Stimulated activated naive CD8-positive, alpha-beta T cell treated with anti-CD3 and anti-CD28 coated beads, Interleukin-15, Interleukin-2, amounts not matched to agents 100 U/mL and 50 U/mL, for 24 hours (primary cell): ENCODE measurements at places on chromosomes 1 and 21.

- no peak for DNase-seq
These were observed 24.7 kb upstream of the LAMC2 start for GRCh38 chr1:183161391-183161790.

GRCh38 chr1:75165264-75165663 lies 31.1 kb downstream of the LHX8 start:
- no peak for DNase-seq

GRCh38 chr1:110463725-110464124 lies 12.8 kb downstream of the PROK1 start:
- no peak for DNase-seq

- DNase-seq: no peak
These were observed 224.5 kb upstream of the NFIA start for GRCh38 chr1:60857851-60858250.

- DNase-seq: no peak
These were observed 56.4 kb downstream of the KIRREL1 start for GRCh38 chr1:158049853-158050252.

DNA sequence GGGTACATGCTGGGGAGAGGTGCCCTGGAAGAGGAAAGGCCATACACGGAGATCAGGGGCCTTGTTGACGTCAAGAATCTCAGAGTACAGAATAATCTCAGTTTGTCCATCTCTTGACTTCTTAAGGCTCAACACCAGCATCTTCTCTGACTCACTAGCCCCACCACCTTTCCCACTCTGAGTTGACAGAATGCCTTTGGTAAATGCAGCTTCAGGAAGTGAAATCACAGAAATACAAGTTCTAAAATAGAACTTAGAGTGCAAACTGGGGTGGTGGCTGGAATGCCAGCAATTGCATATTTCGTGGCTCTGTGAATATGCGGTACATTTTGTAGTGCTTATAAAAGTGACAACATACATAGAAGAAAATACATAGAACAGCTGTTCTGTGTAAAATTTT lies 1.6 kb downstream of the COG2 start:
- no peak for DNase-seq

- DNase-seq: no peak
These were observed 1.5 kb downstream of the ENSA start for GRCh38 chr1:150627826-150628410.

- DNase-seq: peak; percentile 69
These were observed 4.8 kb upstream of the CRYBG2 start for GRCh38 chr1:26358411-26359384.

DNA sequence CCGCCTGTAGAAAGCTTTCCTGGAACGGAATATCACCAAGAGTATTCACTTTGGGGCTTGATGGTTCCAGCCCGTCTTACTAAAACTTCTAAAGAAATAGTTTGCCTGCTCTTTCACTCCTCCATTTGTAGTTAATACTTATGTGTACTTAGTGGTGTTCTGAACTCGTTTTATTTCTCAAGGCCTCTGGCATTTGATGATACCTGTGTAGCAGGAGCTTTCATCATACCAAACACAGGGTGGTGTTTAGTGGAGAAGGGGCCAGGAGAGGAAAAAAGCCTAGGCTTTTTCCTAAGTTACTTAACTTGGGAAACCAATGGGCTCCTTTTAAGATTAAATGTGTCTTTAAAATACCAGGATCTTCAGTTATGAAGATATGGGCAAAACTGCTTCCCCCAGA lies 74.3 kb downstream of the RPS6KA1 start:
- DNase-seq: no peak

DNA sequence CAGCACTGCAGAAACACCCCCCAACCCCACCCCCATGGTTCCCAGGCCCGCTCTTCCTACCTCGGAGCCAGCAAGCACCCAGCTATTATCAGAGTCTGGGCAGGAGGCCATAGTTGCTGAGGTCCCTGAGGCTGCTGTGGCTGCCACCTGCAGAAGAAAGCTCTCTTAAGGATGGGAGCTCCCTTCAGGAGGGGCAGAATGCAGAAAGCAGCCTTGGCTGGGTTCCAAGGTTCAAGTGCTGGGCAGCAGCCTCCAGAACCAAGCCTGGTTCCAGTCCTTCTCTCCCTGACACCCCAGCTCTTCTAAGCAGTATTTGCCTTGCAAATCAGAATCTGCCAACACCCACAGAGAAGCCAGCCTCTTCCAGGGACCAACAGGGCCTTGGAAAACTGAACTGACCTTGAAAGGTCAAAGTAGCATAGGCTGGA lies 2.3 kb downstream of the PBXIP1 start:
- DNase-seq: no peak

DNA sequence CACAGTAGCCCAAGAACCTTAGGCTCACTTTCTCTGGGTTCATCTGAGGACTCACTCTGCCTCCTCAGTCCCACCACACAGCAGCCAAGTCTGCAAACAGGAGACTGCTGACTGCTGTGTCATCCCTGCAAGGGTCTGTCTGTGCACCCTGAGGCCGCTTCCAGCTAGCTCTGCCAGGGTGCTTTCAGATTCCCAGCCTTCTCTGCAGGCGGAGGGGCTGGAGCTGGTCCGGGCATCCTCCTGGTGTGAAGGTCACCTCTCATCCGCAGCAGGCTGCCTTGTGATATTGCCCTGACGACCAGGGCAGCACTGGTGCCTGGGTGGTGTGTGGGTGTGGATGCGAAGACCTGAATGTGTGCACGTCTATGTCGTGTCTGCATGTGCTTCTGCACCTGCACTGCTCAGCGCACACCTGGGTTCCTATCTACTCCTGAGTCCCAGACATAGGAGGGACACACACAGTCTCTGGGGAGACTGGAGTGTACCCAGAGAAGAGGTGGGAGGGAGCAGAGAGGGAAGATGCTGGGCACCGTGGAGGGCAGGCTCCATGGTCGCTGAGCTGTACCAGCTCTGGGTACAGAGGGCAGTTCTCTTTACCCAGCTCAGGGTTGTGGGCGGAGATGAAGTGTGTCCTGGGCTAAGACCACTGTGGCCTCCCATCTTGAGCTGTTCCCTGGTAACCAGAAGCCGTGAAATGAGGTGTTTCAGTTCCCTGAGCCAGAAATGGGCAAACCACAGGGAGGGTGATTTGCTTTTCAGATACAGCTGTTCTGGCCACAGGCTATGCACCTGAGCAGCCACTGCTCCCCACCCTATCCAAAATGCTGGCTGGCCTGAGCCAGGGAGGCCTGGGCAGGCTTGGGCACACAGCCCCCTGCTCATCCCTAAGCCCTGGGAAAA lies 160.9 kb upstream of the CSF3R start:
- DNase-seq: no peak

- DNase-seq: no peak
These were observed 12.7 kb downstream of the CD34 start for GRCh38 chr1:207898260-207898659.

DNA sequence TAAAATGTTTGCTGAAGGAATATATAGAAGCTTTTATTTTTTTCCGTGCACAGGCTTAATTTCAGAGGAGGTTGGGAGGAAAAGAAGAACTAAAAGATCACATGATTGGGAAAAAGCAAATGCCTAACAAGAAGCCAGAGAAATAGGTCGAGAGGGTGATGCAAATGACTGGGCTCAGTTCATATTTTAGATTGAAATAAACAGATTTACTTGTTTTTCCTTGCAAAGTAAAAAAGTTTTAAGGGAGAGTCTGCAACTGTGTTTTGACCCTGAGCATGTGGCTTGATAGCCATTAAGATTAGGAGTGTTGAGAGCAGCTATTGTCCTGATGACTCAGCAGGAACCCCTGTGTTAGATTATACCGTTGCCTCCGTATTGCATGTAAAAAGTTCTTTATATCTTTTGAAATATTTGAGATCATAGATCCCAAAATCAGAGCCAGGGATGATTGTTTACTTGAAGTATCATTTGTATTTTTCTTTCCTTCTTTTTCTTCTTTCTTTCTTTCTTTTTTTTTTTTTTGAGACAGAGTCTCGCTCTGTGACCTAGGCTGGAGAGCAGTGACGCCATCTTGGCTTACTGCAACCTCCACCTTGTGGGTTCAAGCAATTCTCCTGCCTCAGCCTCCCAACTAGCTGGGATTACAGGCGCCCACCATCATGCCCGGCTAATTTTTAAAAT lies 20.2 kb downstream of the CLIC4 start:
- no peak for DNase-seq

GRCh38 chr1:247322849-247323586 lies 8.6 kb downstream of the ZNF496 start:
- DNase-seq: peak; percentile 32

- DNase-seq: no peak
These were observed 19.4 kb downstream of the FYB2 start for GRCh38 chr1:56799605-56800400.

DNA sequence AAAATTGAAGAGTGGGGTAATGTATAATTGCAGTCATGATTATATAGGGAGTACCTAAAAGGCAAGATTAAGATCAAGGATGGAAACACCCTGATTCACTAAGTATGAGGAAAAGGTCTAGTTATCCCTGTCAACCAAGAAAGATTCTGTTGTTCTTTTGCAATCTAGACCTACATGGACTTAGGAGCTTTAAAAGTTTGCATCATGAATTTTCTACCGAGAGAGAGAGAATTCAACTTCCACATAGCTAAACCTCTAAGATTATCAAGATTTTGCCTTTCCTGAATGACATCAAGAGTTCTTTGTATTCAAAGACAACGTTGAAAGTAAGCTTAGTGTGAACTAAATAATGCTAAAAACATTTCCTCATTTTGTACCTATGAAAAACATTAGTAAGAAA lies 78.8 kb upstream of the RBM34 start:
- no peak for DNase-seq

- DNase-seq: no peak
These were observed 242.1 kb downstream of the GRIK1 start for GRCh38 chr21:29697555-29698193.

- DNase-seq: no peak
These were observed 32.0 kb upstream of the CD2 start for GRCh38 chr1:116722016-116722838.

DNA sequence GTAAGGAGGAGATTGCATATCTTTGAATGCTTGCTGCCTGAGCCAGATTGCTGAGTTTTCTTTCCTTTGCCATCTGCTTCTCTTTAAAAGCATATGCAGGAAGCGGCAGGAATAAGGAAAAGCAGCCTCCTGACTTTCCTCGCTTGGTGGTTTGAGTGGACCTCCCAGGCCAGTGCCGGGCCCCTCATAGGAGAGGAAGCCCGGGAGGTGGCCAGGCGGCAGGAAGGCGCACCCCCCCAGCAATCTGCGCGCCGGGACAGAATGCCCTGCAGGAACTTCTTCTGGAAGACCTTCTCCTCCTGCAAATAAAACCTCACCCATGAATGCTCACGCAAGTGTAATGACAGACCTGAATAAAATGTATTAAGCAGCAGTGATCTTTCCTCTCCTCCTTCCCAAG lies 1.5 kb downstream of the CORT start:
- no peak for DNase-seq

- DNase-seq: peak; percentile 10
These were observed 408.3 kb upstream of the PLXNA2 start for GRCh38 chr1:208652296-208653160.

- no peak for DNase-seq
These were observed 146.3 kb downstream of the TSEN15 start for GRCh38 chr1:184197831-184198230.

GRCh38 chr1:79811173-79811572 lies 804.6 kb upstream of the ADGRL4 start:
- no peak for DNase-seq

DNA sequence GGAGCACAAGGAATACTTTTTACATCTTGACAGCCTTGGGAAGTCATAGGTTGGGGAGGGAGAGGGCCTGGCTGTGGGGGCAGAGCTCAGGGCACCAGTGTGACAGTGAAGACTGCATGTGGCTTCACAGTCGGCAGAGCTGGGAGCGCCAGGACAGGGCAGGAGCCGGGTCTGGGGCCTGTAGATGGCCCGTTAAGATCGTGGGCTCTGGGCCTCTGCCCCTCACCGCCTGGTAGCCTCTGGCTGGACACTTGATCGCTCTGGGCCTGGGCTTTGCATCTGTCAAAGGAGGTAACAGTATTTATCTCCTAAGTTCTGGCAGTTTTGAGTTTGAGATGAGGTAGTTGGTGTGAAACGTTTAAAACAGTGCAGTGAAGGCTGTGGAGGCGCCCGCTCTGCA lies 4.8 kb downstream of the SLX9 start:
- DNase-seq: no peak

DNA sequence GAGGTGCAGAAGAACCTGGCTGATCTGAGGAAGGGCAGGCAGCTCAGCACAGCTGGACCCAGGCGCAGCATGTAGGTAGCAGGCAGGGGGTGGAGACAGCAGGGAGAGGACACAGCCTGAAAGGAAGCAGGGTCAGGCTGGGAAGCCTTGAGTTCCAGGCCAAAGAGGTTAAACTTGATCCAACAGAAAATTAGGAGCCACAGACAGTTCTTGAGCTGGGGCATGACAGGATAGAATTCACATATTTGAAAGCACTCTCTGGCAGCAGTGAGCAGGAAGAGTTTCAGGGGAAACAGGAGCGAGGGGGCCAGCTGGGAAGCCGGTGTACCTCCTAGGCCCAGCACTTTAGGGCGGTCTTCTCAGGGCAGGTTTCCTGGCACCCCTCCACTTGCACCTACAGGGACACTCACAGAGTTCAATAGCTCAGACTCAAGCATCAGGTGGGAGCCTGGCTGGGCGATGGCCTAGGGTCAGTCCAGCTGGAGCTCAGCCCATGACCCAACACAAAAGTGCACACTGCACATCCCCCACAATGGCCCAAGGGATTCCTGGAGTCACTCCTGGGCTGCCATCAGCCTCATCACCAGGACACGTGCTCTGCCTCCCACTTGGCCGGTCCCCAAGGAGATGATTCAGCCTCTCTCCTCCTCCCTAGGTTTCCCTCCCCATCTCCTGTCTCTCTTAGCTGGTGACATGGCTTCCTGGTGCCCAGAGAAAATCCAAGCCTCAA lies 22.7 kb downstream of the MATN1 start:
- no peak for DNase-seq

DNA sequence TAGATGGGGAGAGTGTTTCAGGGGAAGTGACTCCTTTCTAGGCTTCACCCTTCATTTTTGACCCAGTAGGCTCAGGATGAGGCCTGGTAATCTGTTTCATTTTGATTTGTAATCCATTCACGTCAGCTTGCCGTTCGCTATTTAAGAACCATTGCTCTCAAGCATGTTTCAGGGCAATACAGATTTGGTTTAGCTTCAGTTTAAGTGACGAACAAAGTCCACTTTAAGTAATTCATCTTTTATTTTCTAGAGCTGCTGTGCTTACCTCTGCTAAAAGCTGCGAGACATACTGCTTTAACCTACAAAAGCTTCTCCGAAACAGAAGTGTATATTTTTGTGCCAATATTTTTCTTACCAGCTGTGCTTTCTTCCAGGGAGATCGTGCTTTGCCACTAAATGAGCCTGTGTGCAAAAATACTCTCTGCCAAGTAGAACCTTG lies 8.9 kb upstream of the FMO3 start:
- DNase-seq: no peak

DNA sequence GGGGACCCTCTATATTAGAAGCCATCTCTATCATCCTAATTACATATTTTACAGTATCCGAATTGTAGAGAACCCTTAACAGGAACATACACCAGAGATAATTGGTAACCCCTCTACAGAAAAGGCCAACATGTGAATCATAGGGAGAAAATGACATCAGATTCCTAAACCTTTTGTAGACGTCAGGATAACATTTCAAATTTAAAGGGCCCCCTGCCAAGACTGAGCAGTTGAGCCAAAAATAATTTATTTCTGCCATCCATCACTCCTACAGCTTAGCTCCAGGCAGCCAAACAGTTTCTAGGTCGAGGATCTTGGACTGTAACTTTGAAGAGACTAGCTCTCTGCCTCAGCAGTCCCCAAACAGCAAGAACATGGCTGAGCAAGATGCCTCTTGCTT lies 21.2 kb downstream of the ZNF697 start:
- no peak for DNase-seq

- DNase-seq: no peak
These were observed 25.5 kb upstream of the GJA5 start for GRCh38 chr1:147785794-147786506.
